Anterior cingulate cortex (tissue), 58 donors: ENCODE measurements at places on chromosomes 2 and 18.

GRCh38 chr18:28485210-28485801 is 308.4 kb upstream of the CDH2 start:
- no peak for DNase-seq

GRCh38 chr2:98547092-98547790 is 61.1 kb downstream of the COA5 start:
- no peak for DNase-seq

GRCh38 chr2:219021591-219021990 is 19.7 kb downstream of the CFAP65 start:
- no peak for DNase-seq

- no peak for DNase-seq
These were observed 13.4 kb downstream of the CAPN14 start for GRCh38 chr2:31203916-31204315.

- DNase-seq: no peak
These were observed 90.5 kb downstream of the TMEM18 start for GRCh38 chr2:586641-587076.

- DNase-seq: no peak
These were observed 187.3 kb upstream of the ID2 start for GRCh38 chr2:8494589-8494988.

DNA sequence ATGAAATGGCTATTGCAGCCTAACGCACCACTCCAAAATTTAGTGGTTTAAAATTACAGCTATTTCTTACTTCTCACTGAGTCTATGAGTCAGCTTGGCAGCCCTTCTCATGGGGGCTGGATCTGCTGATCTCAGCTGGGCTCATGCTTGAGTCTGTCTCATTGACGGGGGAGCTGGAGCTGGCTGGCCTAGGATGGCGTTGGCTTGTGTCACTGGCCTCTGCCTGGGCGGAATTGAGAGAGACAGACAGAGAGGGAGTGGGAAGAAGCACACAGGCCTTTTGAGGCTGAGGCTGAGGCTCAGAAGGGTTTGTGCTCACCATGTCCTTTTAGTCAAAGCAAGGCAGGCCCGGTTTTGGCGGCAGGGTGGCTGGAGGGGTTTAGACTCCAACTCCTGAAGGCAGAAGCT is 412.1 kb upstream of the MYT1L start:
- peak; percentile 62 for DNase-seq

DNA sequence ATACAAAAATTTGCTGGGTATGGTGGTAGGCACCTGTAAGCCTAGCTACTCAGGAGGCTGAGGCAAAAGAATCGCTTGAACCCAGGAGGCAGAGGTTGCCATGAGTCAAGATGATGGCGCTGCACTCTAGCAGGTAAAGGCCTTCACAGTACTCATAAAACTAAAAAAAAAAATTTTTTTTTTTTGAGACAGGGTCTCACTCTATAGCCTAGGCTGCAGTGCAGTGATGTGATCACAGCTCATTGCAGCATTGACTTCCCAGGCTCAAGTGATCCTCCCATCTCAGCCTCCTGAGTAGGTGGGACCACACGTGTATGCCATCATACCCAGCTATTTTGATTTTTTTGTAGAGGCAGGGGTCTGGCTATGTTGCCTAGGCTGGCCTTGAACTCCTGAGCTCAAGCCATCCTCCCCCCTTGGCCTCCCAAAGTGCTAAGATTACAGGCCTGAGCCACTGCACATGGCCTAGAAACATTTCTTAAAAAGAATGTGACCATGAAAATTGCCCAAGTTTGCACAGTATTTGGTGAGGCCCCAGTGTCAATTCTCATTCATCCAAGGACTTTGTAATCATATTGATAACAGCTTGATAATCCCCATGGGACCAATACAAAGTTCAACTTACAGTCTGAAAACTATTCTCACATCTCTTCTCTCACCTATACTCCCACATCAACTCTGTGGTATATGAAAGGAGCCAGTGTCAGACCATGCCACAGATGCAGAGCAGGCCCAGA is 64.2 kb upstream of the MYCN start:
- DNase-seq: no peak

- DNase-seq: no peak
These were observed 43.6 kb downstream of the L3MBTL4 start for GRCh38 chr18:6370886-6371635.

- DNase-seq: no peak
These were observed 89.6 kb upstream of the UBE2E3 start for GRCh38 chr2:180890781-180891180.

GRCh38 chr2:166563894-166564293 is 69.8 kb upstream of the SCN7A start:
- no peak for DNase-seq

GRCh38 chr2:231132129-231132528 is 7.3 kb upstream of the HTR2B start:
- no peak for DNase-seq

- DNase-seq: no peak
These were observed 24.5 kb upstream of the SMAD7 start for GRCh38 chr18:48975120-48975816.

DNA sequence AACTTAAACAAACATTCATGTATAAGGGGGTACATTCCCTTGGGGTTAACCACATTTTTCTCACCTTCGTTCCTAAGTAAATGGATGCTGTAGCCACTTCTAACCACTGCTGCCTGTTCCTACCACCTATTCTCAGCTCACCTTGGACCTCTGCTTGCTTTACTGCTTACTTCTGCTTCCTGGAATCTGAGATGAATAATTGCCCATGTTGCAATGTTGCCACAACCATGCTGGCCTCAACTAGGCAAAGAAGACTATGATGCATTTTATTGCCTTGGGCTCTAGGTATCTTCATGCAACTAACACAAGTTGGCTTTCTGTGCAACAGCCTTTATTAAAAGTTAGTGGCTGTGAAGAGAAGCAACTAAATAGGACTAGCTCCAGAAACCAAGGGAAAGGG is 106.3 kb upstream of the TCF4 start:
- DNase-seq: no peak

DNA sequence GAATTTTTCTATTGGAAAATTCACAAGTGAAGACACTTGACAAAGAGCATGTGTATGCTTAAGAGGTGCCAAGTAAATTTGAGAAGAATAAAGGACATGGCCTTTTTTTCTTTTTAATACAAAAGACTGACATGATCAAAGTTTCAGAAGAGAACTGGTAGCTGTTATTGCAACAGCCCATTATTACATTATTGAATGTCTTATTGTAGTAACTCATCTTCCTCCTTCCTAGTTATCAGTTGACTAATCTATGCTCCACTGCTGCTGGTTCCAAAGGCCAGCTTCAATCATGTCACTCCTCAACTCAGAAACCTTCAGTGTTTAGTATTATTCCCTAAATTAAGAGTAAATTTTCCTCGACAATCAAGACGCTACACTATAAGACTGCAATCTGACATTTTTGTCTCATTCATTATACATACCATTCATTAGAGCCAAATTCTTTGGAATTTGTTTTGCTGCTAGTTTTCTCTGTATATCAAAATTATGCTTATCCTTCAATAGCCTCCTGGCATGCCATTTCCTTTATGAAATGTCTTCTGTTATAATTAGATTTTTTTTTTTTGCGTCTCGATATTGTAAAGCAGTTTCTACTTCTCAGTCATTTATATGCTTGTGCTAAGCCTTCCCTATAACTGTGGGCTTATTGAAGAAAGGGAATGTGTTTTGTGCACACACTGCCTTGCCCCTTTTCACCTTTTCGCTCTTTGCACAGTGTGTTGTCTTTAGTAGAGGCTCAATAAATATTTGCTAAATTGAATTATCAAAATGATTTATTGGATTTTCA is 27.9 kb downstream of the ITGA4 start:
- no peak for DNase-seq

GRCh38 chr2:71832844-71833243 is 314.8 kb downstream of the CYP26B1 start:
- DNase-seq: no peak

DNA sequence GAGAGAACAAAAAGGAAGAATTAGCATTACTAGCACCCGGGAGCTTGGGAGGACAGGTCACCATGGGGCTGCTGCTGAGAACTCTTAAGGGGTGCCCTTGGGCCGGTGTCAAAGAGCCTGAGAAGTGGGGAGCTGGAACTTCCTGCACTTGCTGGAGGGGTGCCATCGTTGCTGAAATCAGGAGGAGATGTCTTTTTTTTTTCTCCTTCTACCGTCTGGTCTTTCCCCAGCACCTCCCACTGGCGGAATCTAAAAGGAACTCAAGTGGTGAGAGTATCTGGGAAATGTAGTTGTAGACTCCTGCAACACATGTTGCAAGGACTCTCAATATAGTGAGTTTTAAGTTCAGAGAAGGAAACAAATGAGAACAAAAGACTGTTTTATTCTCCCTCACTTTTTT is 6.1 kb upstream of the AMMECR1L start:
- DNase-seq: no peak
